ENCODE measurements at places on chromosomes 1 and 21.

DNA sequence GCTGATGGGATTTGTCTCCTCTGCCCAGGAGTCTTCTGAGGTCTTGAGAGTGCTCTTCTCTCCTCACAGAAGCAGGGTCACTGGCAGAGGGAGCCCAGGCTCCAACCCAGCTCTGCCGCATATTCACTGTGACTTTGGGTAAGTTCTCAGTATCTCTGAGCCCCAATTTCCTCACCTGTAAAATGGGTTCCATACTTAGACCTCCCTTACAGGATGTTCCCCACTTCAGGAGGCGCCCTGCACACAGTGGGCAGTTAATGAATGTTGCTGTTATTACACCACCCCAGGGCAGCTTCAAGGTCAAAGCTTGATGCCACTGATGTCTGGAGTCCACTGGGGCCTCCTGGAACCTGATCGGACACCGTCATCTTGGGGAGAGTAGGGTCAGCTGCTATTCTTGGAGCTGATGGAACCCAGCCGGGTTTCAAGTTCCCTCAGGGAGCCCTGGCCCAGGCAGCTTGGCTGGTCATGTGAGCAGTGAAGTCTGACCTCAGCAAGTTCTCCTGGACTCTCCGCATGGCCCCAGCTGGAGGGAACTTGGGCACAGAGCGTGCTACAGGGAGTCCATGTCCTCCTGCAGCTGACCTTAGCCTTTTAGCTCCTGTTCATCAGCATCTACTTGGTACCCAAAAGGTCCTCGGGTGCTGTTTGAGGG lies 21.8 kb downstream of the COA7 start:
- DNase-seq = no peak

DNA sequence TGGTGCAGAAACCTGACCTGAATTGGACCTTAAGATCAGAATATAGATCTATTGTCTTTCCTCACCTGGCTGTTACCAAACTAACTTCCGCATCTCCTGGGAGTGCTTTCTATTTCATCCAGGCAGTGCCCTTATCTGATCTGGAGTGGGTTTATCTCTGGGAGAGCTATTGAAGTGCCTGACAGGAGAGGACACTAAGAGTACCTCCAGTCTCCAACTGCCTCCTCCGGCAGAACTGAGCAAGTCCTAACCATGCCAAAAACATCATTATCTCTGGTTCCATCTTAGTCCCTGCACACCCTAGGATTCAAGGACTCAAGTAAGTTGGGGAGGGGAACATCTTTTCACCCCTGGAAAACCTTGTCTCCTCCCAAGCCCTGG lies 12.4 kb upstream of the KCNJ15 start:
- no peak for DNase-seq

- DNase-seq = no peak
Measured at GRCh38 chr1:205530116-205530515, 25.6 kb downstream of the CDK18 start.

DNA sequence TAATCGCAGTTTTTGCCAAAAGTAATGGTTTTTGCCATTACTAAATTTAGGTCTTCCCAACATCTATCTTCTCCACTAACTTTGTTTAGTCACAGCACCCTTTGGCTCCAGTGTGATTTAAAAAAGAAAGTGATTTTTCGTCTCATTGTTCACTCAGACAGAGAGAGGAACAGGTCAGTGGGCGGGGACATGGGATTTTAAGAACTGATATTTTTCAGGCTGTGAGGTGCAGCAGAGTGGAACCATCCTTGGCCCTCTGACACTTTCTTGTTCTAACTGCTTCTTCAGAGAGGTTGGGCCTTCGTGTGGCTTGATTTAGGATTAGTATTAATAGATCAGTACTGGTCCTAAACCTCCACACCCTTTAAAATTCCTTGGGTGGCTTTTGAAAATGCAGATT lies 38.8 kb downstream of the CASQ2 start:
- no peak for DNase-seq

DNA sequence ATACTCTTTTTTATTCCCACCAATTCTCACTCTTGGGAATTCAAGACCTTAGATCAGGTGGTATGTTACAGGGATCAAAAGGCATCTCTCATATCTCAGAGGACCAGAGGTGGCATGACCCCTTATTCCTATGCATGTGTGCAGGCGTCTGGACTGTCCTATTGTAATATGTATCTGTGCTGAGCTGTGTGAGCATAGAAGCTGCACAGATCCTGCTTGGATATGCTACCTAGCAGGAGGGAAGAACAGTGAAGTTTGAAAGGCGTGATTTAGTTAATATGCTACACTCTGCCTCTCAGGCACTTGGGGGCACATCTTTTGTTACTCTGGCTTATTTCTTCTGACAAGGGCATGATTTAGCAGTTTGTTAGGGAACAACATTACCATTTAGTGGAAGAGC lies 86.7 kb upstream of the ZRANB2 start:
- DNase-seq = no peak

- DNase-seq = no peak
Measured at GRCh38 chr1:149843431-149844041, 55.8 kb upstream of the BOLA1 start.

DNA sequence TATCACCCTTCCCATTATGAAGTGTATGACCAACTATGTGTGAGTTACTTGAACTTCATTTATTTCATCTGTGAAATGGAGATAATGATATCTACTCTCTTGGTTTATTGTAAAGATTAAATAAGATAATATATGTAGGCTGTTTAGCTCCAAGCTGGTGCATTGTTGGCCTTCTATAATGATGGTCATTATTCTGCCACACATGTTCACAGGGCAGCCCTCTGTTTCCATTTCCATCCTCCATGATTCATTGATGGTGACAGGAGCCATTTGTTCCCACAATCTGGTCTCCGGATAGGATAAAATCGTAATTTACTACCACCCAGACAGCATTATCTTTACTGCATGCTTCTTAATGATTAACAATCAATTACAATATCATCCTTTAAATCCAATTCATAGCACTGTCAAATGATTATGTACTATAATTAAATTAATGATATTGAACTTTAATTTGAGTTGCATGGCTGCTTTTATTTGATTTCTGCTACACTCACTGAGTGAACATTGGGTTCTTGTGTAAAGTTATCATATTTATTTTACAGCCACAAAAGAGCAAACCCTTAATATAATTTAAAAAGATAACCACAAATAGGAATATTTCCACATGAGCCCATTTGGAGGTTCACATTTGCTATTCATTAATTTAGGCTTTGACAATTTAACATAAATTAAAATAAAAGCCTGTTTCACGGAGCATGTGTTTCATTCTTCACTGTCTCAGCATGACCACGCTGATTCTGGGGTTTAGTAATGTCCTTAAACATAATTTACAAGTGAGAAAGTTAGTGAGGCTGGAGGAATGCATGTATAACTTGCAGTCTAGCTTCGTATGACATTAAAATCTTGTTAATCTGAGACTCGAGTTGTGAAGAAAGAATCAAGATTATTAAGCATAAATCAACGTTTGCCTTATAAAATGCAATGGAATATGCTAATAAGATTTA lies 596.4 kb upstream of the ZRANB2 start:
- DNase-seq = no peak

DNA sequence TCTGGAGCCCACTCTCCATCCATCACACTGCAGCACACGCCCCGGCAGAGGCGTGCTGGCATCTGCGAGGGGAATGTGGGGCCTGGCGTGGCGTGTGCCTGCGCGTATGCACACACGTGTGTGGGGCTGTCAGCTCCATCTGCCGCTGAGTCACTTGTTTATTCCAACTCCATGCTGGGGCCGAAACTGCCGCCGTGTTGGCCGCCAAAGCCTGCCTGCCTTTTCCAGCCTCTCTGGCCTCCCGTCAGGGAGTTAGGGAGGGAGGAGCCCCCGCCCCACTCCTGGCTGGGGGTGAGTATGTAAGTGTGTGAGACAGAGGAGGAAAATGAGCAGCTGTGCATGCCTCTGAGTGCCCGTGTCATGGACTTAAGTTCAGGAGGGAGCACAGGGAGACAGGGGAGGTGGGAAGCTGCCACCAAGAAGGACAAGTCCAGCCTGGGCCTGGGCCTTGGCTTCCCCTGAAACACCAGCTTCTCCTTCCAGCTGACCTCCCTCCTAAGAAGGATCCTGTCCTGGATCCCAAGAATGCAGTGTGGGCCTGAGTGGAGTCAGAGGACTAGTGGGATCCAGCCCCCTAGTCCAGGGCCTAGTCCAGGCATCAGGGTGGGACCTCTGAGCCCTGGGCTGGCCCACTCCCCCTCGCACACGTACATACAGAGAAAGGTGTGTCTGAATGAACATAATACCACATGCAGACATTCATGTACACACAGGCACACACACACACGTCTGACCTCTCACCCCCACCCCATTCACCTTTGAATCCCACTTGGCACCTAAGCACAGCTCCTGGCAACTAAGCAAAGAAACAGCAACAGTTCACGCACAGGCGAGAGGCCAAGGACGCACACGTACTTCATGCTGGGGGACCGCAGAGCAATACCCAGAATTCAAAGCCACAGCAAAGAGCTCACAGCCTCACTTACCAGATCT lies 24.7 kb downstream of the MEF2D start:
- DNase-seq = peak; percentile 95

- no peak for DNase-seq
Measured at GRCh38 chr1:156905651-156906050, 12.1 kb downstream of the PEAR1 start.

DNA sequence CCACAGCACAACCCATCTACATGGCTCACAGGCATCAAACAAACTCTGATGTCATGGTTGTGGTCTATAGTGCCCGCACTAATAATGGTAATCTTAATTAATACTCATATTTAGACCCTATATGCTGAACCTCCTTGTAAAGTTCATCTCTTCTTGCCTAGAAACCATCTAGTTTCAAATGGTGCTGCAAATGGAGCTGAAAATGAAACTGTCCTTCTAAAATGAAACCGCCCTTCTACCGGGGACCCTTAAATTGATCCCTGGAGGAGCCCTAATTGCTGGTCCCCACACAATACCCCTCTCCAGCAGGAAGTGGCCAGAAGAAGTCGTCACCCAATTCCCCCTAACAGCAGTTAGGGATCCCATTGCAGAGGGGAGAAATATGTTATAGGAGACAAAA lies 612.6 kb downstream of the MRPL39 start:
- DNase-seq = no peak

DNA sequence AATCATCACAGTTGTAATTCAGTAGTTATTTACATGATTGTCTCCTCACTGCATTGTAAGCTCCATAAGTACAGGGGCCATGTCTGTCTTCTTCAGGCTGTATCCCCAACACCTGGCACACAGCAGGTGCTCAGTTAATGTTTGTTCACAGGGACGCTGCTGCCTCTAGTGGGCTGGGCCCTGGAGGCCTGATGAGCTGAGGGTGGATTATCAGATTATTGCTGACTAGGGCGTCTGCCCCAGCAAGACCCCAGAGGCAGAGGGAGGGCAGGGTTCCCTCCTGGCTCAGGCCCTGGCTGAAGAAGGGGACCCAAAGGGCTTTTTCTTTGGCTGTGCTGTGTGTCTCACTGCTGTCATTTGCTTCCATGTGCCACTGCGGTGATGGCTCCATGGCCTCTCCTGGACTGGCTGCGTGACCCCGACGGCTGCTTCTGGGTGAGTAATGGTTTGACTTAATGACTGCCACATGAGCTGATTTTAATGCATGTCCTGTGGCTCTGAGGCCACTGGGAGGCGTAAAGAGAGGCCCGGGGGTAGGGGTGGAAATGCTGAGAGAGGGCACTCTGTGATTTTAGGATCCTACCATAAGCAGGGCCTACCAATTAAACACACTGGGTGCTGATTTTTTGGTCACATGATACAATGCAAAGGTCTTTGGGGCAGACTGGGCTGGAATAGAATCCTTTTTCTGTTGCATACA lies 20.8 kb upstream of the EPB41 start:
- DNase-seq = peak; percentile 56

DNA sequence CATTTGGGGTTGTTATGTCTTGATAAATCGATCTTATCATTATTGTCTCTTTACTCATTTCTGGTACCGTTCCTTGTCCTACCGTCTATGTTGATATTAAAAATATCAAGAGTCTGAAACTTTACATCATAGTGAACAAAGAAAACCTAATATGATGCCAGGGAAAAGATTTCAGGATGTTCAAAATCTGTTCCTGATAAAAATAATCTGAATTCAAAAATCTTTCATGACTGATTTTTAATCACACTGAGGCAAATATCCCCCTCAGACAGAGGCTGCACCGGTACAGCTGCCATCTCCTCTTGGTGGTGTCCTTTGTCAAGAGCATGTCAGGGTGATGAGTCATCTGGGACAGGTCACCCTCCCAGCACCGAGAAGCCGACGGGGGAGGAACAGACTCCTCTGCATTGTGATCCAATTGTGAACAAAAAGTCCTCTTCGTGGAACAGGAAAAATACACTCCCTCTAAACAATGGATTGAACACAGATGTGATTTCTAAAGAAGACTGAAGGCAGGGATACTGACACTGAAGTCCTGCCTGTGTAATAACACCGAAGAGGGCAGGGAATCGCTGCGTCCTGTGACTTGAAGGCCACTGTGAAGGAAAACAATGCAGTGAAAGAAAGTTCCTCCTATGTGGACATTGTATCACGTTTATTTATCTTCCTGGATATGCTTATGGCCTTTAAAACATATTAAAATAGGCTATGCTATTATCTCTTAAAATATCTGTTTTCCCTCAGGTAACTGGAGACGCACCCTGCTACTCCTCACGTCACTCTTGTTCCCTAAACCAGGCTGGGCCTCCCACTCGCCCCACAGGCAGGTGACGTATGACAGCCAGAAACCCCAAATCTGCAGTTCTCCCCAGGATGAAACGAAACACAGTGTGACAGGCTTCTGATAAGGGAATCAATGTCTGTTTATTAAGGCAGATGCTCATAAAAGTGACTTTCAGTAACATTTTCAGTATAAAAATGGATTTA lies 4.3 kb upstream of the SPATC1L start:
- DNase-seq = peak; percentile 69
